D341Med (cell line): ENCODE measurements at places on chromosomes 1 and 21.

GRCh38 chr1:225347123-225347683, 80.6 kb downstream of the LBR start:
- DNase-seq, result no peak

GRCh38 chr1:225919906-225920305, 4.1 kb downstream of the PYCR2 start:
- no peak for DNase-seq

DNA sequence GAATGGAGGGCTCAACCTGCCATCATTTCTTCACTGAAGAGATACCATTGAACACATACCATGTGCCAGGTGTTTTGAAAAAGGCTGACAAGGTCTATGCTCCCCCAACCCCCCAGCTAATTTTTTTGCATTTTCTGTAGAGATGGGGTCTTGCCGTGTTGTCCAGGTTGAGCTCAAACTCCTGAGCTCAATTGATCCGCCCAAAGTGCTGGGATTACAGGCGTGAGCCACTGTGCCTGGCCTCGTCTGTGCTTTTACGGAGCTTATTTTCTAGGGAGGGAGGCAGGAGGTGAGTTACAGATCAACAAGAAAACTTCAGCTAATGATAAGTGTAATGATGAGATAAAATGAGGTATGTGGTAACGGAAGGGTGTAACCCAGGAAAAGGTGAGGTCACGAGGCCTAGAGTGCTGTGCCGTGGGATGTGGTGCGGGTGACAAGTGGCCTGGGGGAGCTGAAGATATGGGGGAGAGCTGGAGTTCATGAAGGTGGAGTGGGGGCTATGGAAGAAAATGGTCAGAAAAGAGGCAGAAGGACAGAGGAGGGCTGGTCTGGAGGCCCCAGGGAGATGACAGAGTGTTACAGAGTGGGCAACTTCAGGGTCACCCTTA, 28.2 kb downstream of the FAAH start:
- DNase-seq, result no peak

- DNase-seq, result peak; percentile 79
Observed at GRCh38 chr1:75991497-75992114, 59.4 kb upstream of the ASB17 start.

- no peak for DNase-seq
Observed at GRCh38 chr21:35002879-35003722, 46.0 kb downstream of the RUNX1 start.

DNA sequence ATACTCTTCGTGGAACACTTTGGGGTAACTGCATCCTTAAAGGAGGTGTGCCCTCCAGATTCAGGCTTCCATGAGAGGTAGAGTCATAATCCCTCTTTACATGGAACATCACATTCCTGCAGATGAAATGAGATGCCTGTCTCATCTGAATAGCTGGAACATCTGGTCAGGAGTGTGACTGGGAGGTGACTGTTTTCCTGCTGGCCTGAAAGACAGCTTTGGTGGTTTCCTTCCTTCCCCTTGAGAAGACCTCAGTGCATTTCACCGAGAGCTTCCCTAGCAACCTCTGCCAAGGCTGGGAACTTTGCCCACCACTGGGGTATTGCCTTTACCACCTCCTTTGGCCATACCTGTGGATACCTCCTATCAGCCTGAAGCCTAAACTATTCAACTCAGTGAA, 46.7 kb upstream of the GUCA2A start:
- DNase-seq, result no peak

GRCh38 chr1:182614796-182615454, 10.7 kb upstream of the RGS16 start:
- DNase-seq, result peak; percentile 55

GRCh38 chr1:167797015-167797414, 75.2 kb downstream of the MPZL1 start:
- DNase-seq, result peak; percentile 60

DNA sequence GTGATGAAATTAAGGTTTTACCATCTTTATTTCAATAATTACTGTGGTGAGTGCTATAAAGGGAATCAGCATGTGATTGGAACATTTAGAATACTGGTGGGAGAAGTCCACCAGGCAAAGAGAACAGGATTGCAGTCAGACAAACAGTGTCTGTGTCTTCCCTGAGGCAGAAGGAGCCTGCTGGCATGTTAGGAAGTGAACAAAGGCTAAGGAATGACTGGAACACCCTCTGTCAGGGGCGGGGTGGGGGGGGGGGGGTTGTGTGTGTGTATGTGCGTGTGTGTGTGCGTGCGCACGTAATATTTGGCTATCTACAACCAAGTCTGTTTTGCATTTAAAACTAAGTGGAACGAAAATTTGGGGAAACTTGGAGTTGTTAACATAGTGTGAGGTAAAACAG, 30.2 kb downstream of the SRRM1 start:
- DNase-seq, result no peak

DNA sequence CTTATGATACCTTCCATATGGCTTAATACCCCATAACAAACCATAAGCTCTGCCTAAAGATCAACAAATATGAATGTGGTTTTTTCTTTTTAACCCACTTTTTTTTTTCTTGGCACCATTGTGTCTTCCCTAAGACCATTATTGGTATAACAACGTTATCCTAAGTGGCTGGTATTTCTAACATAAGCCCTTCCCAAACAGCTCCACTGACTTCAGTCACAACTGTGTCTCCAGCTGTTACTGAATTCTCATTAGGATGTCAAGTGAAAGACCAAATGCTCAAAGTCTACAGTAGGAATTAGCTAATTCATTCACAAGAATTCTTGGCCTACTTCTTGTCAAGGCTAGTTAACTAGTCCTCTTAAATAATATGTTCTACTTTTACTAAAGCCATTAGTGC, 4.2 kb upstream of the RXRG start:
- DNase-seq, result no peak

GRCh38 chr1:51422367-51423072, 92.2 kb upstream of the TTC39A start:
- DNase-seq, result no peak

DNA sequence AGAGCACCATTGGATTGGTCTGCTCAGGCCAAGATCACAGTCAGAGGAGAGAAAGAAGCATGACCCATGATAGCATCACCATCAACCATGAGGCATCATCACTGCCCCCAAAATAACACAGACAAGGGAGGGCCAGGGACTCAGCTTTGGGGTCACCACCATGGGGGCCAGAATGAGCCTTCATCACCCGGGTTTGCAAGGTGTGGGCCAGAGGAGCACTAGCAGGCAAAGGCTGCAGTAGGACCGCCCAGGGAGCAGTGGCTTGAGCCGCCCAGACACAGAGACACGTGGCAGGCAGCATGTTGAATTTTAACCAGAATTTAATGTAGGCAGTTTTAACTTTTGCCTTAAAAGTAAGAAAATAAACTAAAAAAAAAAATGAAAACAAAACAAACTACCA, 53.7 kb upstream of the TMPRSS2 start:
- no peak for DNase-seq

GRCh38 chr1:163774978-163775620, 453.3 kb downstream of the NUF2 start:
- DNase-seq, result no peak

DNA sequence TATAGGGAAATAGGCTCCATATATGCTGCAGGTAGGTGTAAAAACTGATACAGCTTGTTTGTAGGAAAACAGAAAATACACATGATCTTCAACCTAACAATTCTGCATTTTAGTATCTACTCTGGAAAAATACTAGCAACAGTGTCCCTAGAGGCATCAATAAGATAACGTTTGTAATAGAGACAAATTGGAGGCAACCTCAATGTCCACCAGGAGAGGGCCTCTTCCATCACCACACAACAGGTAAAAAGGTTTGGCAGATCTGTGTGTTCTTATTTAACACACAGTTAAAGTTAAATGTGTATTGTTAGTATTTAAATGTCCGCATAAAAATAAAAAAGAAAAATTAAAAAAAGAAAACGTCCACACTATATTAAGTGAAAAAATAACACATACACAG, 5.4 kb downstream of the EIF2D start:
- DNase-seq, result peak; percentile 50

GRCh38 chr1:167360120-167360519, 139.4 kb downstream of the POU2F1 start:
- no peak for DNase-seq

DNA sequence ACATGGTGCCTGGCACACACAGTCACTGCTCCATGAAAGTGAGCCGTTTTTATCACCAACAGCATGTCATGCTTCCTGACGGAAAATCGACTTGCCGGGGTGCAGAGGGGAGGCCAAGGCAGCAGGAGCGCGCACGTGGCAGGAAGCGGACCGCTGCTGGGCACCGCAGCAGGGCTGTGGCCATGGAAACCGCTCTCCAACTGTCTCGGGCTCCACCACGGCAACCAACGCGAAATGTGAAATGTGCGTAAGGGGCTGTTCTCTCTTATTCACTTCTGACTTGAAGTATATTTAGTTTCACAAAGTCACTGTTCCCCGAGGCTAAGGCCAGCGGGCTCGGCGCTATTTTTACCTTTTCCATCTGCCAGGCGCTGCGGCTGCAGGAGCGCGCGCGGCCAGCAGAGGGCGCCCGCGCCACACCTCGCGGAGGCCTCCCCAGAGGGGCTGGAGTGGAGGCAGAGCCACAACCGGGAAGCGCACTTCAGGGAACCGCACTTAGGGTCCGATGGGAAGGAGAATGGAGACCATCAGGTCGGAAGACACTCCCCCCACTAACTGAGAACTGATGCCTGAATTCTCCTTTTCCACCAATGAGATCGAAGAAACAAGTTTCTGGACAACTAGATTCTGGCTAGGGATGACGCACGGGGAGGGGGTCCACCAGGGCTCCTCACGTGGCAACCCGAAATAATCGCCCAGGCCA, 19.7 kb downstream of the RCC2 start:
- peak; percentile 90 for DNase-seq

DNA sequence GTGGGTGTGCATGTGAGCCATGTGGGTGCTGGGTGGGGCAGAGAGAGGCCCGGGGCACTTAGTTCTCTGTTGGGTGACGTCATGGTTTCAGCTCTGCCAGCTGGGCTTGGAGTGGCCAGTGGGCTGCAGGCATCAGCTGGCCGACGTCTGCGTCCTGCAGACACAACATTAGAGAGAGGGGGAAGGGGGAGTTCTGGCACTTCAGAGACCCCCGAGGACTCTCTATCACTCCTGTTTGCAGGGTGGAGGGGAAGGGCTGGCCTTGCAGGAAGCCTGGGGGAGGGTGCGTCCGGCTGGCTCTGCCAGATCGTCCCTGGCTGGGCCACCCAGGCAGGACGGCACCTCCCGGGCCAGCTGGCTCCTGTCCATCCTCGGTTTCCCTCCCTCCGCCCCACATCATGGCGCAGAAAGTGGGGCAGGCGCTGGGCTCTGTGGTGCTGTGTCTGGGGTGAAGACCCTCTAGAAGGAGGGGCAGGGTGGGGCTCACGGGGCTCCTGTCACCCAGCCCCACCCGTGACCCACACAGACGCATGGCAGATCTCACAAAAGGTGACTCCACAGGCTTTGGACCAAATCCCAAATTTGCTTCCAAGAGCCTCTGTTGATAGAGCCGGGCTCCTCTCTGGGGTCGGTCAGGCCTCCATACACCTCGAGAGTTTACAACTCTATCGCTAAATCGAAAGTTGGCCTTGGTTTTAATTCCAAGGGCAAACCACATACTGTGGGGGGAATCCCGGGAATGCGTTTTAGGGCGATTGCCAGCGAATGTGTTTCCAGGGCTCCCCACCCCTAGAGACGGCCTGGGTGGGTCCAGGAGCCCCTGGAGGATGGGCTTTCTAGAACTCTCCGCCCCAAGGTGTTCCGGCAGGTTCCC, 73.4 kb upstream of the TTC34 start:
- no peak for DNase-seq

GRCh38 chr1:56137521-56138505, 441.6 kb downstream of the PLPP3 start:
- no peak for DNase-seq

DNA sequence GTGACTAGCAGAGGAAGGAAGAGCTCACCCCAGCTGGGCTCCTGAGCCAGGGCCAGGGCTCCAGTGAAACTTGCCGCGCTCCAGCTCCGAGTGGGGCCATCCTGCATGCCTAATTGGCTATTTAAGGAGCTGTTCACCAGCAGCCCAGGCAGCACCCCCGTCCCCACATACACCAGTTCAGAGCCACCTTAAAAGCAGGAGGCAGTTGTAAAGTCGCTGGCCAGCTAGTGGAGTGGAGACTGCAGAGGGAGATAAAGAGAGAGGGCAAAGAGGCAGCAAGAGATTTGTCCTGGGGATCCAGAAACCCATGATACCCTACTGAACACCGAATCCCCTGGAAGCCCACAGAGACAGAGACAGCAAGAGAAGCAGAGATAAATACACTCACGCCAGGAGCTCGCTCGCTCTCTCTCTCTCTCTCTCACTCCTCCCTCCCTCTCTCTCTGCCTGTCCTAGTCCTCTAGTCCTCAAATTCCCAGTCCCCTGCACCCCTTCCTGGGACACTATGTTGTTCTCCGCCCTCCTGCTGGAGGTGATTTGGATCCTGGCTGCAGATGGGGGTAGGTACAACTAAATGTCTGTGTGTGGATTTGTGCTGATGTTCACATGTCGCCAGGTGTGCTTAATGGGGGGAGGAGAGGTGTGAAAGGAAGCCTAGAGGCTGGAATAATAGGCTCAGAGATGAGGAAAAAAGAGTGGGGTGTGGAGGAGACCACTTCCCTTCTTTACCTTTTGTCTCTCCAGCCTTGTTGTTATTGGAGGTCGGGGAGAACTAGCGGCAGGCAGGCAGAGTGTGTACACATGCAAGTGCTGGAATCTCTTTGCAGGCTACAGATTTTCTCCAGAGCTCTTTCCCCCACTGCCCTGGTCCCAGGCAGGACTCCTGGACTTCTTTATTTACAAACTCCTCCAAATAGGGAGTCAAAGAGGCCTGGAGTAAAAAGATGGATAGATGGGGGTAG, at the start of gene CA14:
TSS of gene CA14 (plus strand) at position 151 of the 962 bp plus-strand sequence. CDS start at position 506, 355 bp downstream.
- DNase-seq, result no peak

DNA sequence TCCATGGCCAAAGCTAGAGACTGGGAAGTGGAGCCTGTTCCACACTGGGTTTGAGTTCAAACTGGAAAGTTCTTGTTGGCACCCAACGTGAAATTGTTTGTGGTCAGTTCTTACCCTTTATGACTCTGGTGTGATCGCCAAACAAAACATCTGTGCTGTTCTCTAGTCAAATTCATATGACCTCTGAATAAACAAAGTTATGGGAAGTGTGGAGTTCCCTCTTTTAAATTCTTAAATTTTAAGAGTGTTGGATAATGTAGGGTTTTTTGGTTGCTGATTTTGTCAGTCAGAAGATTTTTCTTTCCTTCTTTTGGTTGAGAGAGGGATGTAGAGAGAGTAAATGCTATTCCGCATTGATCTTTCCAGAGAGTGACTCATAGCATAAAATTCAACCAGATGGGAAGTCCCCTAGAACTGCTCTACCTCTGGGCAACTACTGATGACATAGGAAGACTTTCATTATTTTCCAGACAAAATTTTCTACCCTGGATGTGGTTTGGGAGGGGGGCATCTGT, 36.4 kb downstream of the CHML start:
- DNase-seq, result no peak
